ENCODE measurements at places on chromosomes 5 and 9.

DNA sequence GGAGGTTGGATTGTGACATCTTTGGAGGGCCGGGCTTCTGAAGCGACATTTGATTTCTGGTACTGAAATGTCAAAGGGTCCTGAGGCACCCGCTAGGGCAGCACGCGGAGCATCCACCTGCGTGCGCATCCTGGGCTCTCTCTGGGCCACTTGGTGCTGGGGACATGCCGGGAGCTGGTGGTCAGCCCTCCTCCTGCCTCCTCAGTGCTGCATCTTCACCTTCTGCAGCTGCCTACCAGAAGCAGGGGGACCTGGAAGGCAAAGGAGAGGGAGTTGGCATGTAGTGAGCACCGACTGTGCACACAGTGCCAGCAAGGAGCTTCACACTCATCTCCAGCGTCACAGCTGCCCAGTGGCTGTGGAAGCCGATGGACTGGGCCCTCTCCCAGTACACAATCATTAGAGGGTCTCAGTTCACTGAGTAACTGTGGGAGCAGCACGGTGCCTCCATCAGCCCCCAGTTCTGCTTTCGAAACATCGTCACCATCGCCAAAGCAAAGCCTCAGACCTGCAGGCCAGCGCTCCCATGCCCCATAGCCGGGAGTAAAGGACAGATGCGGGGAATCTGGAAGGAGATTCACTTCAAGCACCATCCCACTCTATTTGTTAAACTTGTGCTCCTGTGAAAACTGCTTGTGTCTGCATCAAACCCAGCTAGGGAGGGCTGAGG, 138.4 kb downstream of the KCNIP1 start:
- DNase-seq, result no peak

DNA sequence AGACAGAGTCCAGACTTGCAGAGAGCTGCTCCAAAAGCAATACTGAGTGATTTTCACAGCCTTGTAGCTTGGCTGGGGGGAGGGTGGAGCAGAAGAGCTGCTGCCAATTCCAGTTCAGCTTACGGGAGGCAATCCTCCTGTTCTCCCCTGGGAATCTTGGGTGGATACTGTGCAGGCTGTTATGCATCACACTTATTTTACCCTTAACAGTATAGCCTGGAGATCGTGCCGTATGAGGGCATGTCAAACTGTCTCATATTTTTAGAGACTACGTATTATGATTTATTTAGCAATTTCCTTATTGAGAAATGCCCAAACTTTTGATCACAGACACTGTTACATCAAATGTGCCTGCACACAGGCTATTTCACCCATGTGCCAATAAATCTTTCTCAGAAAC, 85.2 kb downstream of the BASP1 start:
- no peak for DNase-seq

- DNase-seq, result no peak
These were observed 96.5 kb upstream of the LMX1B start for GRCh38 chr9:126516936-126517832.

- DNase-seq, result no peak
These were observed 94.9 kb upstream of the MINAR2 start for GRCh38 chr5:129653057-129653375.

GRCh38 chr5:140631831-140632365, 1.1 kb downstream of the CD14 start:
- DNase-seq, result no peak

- no peak for DNase-seq
These were observed 121.3 kb downstream of the LIFR start for GRCh38 chr5:38434966-38435705.

DNA sequence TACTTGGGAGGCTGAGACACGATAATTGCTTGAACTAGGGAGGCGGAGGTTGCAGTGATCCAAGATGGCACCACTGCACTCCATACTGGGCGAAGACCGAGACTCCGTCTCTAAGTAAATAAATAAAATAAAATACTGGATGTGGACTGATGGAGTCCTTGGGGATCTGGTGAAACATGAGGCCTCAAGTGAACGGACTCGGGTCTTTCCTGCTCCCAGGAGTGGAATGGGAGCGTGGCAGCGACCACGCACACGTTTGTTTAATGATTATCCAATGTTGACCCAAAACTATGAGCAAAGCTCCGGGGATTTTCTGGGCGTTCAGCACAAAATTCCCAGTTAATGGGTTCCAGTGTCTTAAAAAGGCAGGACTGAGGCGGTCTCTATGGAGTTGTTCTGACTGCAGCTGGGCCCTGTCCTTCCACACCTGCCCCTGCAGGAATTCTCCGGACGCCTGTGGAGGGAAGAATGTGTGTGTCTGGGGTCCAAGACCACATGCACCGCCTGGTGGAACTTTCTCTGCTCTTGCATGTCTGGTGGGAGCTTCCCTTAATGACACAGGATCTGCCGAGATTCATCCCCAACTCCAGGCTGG, 26.6 kb downstream of the NEK6 start:
- no peak for DNase-seq

- no peak for DNase-seq
These were observed 108.5 kb downstream of the FEM1C start for GRCh38 chr5:115435778-115436712.

DNA sequence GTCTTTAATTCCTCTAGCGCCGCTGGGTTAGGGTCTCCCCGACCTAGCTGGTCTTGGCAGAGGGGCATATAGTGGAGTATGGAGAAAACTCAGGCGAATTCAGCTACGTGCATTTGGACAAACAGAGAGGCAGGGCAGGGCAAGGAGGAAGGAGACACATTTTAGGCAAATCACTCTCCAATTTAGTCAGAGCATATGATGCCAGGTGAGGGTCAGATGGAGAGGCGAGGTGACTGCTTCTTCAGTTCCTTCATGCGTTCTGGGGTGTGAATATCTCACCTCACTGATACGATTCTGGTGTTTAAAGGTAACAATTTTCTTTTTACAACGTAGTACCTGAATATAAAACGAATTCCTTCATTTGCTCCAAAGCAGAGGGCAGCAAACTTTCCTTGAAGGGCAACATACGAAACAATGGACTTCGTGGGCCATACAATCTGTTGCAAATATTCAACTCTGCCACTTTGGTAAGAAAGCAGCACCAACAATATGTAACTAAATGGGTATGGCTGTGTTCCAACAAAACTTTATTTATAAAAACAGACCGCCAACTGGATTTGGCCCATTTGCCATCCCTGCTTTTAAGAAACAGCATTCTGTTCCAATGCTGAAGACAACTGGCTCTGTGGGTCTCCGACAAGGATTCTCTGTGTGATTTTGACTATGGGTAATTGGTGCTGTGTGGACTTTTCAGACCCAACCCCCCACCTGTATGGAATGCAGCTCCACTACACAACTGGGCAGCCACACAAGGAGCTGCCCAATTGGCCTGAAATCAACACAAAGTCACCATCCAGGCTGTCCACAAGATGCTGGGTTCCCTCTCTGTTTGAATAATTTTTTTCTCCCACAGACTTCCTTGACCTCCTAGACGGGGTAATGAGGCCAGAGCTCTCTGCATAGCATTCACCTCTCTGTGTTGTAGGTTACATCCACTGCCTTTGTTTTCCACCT, 53.8 kb downstream of the RAPGEF1 start:
- no peak for DNase-seq

- DNase-seq, result no peak
These were observed 25.6 kb upstream of the LARP1 start for GRCh38 chr5:154729613-154730012.

DNA sequence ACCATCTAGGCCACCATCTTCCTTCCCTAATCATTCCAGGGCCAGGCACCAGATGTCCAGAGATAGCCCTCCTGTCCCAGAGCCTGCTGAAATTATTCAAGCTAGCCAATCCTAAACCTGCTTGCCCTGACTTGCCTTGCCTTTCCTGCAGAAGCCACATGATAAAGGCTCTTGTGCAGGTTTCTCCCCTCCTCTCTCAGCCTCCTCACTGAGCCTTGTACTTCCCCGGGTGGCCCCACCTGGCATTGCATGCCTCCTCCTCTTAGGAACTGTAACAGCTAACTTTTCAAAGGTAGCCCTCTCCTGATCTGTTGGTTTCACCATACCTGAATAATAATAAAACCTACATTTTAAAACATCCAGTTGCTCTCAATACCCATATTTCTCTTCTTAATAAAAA, 42.6 kb downstream of the DIRAS2 start:
- DNase-seq, result no peak

DNA sequence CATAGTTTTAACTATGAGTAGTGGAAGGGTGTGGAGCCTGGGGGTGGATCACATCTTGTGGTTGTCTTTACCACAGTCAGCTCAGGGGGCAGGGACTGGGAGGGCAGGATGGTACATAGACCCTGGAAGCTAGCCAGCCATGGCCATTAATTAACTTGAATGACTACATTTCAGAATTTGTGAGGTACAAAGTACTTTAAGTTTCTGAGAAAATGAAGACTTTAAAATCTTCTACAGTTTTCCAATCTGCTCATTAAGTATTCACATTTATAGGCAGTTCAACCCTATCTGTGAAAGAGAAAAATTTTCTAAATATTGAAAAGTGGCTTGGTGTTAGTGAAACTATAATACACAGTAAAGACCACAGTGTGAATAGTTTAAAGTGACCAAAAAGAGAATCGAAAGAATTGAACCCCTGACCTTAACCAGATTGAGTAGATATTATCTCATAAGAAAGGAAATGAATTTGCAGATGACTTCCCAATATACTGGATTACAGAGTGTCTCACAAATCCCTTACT, 234.2 kb upstream of the MEF2C start:
- no peak for DNase-seq

GRCh38 chr9:89453452-89453851, 44.5 kb downstream of the SEMA4D start:
- no peak for DNase-seq

DNA sequence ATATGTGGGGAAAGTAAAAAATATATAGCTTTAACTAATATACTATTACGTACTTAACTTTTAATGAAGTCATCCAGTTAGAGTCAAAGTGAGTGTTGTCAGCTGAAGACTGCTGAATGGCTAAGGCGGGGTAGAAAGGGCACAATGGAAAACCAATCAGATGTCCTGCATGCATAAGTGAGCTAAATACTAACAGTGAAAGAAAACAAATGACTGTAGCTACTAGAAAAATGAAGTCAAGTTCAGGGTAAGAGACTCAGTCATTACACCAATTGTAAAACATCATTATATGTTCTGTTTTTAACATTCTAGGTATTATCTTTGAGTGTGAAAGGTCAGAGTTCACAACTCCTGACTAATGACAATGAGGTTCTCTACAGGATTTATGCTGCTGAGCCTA, 295.2 kb downstream of the ADGRV1 start:
- DNase-seq, result no peak

- DNase-seq, result no peak
These were observed 171.0 kb downstream of the INSYN2B start for GRCh38 chr5:169809281-169809680.

- no peak for DNase-seq
These were observed at the start of gene JADE2 for GRCh38 chr5:134524826-134525682. TSS of gene JADE2 (plus strand) at chr5:134525670. CDS start at chr5:134535858, 10,188 bp downstream.

- DNase-seq, result no peak
These were observed 245.0 kb upstream of the ACTBL2 start for GRCh38 chr5:57727591-57727990.

GRCh38 chr5:131536211-131536826, 98.7 kb downstream of the RAPGEF6 start:
- DNase-seq, result no peak

- no peak for DNase-seq
These were observed 224.5 kb upstream of the RFX3 start for GRCh38 chr9:3750321-3750720.

DNA sequence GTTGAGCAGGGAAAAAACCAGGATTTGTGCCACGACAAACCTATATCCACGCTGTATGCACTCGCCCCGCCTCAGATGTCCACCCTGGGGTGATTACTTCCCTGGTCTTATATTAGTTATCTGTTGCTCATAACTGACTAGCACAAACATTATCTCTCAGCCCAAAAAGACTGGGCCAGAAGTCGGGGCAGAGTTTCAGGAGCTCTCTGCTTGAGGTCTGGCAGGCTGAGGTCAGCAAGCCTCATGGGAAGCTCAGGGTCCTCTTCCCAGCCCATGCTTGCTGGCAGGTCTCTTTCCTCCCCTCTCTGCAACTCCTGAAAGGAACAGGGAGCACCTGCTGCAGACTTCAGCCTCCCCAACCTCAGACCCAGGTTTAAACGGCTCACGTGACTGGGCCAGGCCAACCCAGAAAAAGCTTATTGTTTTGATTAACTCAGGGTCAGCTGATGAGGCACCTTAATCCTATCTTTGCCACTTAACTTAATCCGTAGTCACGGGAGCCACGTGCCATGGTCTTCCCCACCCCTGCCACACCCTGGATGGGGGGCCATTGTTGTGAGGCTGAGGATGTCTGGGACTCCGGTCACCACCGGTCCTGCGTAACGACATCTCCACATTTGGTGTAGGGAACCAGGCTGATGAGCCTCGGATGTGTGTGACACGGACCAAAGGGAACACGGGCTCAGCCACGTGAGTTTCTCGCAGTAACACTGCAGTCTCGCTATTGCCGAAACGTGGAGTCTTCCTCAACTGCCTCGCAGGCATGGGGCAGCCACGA, 123.7 kb upstream of the IRX4 start:
- no peak for DNase-seq

DNA sequence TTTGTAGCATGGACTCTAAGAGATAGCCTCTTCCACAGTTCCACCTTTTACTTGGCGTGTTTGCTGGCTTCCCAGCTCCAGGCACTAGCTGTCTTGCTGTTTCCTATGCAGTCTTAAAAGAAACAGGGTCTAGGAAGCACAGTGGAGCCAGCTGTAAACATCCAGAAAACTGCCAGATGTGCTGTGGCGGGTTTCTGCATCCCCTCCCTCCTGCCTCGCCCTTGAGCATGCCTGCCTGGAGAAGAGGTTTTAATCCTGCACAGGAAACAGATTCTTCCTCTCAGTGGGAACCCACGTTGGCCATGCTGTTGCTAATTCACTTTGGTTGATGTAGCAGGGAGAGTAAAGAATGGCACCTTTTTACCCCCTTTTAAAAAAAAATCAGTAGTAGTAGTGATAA, 121.3 kb downstream of the RPS23 start:
- no peak for DNase-seq

DNA sequence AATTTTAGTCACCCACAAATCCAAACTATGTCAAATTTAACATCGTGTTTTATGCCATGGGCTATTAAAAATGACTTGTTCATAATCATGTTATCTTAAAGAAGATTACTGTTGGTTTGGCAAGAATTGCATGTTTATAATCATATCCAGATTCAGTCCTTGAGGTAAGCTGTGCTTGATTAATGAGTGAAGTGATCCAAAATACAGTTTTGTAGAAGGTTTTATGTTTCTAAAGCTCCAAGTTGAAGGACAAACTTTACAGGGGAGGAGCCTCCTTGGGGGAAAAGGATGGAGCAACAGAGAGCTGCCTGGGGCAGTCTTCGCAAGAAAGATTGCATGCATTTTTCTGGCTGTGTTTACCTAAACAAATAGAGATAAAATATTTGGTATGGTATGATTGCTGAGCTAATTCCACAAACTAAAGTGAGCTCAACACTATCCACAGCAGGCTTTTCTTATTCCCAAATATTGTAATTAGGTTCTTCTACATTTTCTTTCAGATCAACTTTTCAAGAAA, 189.5 kb upstream of the TYRP1 start:
- DNase-seq, result no peak

GRCh38 chr5:2888520-2889060, 137.1 kb upstream of the IRX2 start:
- DNase-seq, result no peak

Measured in esophagus squamous epithelium (tissue), 5 donors.